ENCODE measurements at places on chromosomes 11 and 22.

- DNase-seq: no peak
Measured at GRCh38 chr11:16002942-16003341, 353.4 kb downstream of the SOX6 start.

DNA sequence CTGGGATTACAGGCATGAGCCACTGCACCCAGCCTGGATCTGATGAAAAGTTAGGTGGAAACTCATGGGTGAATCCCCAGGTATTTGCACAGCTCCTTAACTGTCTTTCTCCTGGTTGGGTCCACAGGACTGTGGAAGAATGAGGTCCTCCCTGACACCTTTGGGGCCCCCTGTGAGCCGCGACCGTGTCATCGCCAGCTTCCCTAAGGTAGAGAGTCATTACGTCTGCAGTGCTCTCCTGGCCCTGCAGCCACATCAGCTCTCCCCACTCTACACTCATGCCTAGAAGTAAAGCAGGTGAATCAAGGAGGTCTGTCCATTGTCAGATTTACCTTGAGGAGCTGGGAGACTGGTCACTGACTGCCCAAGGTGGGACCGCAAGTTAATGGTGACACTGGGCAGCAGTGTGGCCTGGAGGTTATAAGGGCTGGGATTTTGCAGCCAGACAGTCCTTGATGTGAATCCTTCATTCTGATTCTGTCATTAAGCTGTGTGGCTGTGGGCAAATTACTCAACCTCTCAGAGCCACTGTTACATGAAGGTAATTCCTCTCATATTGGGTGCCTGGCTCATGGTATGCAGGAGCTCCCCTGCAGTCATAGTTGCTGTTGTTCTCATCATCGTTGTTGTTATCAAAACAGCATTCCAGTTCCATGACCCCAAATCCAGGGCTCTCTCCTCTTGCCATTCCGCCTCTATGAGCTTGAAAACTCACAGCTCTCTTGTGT, 1.4 kb downstream of the RAB36 start:
- no peak for DNase-seq

DNA sequence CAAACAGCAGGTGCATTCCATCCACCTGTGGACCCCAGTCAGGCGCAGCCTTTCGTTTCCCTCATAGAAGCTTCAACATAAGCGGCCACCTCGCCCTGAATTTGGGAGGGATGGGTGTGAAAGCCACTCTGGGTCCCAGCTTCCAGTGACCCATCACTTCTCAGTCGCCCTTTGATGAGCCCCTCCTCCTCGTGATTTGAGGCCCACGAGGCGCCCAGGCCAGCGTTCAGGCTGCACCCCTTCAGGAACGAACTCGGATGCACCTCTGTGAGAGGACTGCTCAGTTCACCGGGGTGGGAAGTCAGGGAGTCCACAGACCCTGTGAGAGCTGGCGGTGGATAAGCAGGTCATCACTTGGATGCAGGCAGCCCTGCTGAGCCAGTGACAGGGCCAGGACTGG, 1118.2 kb downstream of the BRD1 start:
- DNase-seq: no peak

- DNase-seq: no peak
Measured at GRCh38 chr11:75767793-75768111, 826 bp upstream of the DGAT2 start.

DNA sequence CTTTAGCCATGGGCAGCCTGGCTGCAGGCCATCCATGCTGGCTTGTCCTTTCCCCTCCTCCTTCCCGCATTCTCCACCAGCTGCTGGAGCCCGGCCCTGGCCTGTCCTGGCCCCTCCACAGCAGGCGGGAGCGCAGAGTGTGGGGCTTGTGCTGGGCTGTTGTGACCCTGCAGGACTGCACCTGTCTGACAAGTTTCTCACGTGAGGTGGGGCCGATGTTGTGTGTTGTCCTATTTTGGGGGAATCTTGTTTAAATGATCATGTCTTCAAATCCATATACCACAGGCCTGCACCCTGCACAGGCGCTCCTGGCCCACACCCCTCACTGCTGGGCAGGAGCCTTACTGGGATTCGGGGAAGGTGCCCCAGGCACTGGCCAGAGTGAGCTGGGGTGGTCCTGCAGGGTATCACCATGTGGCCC, 30.4 kb downstream of the TBC1D22A start:
- DNase-seq: no peak

GRCh38 chr11:66314561-66315497, 2.0 kb downstream of the CD248 start:
- no peak for DNase-seq

- DNase-seq: no peak
Measured at GRCh38 chr11:9853929-9854552, 190.2 kb downstream of the SWAP70 start.

DNA sequence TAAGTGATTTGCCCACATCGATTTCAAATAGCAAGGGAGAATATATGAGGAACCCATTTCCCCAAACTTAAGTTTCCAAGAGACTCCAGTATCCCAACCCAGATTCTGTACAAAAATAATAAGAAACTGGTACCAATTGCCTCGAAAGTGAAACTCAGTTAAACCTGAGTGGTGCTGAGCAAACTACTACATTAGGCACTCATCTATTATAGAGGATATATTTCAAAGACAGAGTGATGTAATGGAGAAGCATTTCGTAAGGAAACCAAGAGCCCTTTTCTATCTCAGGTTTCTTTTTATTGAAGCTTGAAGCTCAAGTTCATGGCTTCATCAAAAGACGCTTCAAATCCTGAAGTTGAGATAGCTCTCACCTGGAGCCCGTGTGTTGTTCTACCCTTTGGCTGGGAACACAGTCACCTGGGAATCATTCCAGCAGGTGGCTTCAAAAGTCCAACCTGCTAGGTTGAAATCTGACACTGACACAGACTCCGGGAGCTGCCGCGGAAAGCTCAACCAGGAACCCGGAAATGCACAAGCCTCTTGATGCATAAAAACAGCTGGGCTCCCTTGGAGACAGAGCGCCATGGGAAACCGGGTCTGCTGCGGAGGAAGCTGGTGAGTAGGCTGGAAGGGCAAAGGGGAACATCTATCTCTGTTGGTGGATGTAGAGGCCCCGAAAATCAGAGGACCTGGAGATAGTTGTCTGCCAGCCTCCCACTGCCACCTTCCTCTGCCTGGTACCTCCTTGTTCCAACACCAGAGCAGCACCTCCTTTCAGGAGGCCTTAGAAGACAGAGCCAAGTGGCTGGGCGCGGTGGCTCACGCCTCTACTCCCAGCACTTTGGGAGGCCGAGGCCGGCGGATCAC, at the start of gene C11orf52:
TSS of gene C11orf52 (plus strand) at position 524 of the 867 bp plus-strand sequence. CDS start at position 584, 60 bp downstream.
- DNase-seq: no peak

- no peak for DNase-seq
Measured at GRCh38 chr11:46265764-46266163, 11.7 kb upstream of the CREB3L1 start.

DNA sequence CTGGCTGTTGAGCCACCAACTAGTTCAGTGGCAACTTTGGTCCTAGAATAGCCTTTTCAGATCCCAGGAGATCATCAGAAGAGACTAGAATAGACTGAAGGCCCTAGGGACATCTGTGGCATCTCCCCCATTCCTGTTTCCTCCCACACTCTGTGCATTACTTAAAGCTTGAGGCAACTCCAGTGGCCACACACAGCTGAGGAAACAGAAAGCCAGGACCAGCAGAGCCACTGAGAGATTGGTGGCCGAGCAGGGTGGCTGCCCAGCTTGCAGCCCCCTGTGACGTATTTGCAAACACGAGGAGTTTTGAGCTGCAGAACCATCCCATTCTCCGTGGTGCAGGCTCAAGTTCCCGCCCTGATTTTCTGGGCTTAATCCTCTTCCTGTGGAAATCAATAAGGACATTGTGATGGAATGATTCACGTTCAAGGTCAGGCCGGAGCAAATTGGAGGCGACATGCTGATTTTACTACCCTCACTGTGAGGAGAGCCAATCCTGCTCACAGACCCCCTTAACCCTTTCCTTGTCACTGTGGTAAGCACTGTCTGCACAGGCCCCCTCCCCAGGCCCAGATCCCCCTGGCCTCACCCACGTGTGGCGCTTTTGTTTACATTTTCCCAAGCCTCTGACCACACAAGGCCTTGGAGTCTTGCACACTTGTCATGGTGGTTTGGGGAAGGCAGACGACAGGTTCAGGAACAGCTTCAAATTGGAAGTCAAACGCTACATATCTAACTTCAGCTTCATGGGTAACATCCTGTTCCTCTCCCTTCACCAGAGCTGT, 69.1 kb upstream of the MYOD1 start:
- DNase-seq: no peak

GRCh38 chr11:128232588-128232987, 354.8 kb downstream of the ETS1 start:
- no peak for DNase-seq

DNA sequence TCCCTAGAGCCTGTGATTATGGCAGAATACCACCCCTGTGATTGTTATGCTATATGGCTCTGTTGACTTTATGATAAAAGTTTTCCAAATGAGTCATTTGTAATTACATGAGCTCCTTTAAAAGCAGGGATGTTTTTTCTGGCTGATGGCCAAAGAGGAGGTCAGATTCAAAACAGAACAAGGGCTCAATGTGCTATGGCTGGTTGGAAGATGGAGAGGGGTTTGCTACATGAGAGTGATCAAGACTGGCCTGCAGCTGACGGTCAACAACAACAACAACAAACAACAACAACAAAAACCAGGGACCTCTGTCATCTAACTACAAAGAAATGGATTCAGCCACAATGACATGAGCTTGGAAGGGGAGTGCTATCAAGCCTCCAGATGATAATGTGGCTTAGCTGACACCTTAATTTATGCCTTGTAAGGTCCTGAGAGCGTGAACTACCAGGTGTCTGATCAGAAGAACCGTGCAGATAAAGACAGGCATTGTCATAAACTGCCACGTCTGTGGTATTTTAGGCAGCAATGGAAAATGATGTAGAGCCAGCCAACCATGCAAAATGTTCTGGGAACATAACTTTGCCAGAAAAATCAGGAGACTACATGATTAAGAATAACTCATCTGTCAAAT, 47.2 kb downstream of the PIWIL3 start:
- DNase-seq: no peak

GRCh38 chr22:37020192-37020479, 594 bp downstream of the MPST start:
- no peak for DNase-seq

DNA sequence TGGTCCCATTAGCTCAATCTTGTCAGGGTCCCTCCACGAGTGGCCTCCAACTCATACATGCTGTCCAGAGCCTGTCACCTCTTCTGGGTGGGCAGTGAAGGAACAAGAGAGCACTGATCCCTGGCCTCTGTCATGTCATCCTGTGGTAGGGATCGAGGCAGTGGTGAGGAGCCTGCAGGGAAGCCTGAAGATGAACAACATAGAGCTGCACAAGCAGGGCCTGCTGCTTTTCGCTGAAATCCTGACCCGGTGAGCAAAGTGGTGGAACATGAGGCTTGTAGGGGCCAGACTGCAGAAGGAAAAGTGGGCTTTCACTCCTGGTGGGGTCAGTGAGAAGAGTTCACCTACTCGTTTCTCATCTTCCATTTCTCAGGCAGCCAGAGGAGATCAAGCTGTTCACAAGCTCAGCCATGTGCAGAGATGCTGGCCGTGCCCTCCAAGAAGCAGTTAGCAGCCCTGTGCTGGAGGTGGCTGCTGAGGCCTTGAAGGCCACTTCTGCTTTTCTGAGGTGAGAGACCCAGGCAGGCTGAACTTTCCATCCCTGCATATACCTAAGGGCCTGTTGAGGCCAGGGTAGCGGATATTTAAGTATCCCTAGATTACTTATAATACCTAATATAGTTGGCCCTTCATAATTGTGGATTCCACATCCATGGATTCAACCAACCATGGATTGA, 32.9 kb downstream of the MEI1 start:
- DNase-seq: no peak

- DNase-seq: no peak
Measured at GRCh38 chr11:67415501-67416304, at the start of gene CARNS1. TSS of gene CARNS1 (plus strand) at chr11:67415678. CDS start at chr11:67416200, 522 bp downstream.

DNA sequence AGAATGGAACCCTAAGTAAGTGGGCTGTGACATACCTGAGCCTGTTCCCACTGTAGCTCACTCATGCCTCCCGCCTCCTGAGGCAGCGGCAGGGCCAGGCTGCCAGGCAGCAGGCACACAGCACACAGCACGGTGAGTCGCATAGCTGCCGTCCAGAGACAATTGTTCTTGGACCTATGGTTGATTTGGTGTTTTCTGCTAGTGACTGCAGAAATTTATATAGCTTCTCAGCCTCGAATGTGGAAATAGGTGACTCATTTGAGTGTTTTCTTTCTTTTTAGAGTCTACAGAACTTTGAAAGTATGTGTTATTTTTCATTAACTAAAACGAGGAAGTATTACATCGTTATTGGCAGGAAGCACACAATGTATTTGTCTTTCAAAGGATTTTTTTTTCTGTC, at the start of gene MMP7:
TSS of gene MMP7 (minus strand) at position 190 of the 400 bp plus-strand sequence. CDS start at position 143, 47 bp downstream.
- no peak for DNase-seq

GRCh38 chr11:117189191-117189940, 9.8 kb upstream of the TAGLN start:
- DNase-seq: no peak

- DNase-seq: no peak
Measured at GRCh38 chr11:45523760-45524159, 141.7 kb downstream of the CHST1 start.

DNA sequence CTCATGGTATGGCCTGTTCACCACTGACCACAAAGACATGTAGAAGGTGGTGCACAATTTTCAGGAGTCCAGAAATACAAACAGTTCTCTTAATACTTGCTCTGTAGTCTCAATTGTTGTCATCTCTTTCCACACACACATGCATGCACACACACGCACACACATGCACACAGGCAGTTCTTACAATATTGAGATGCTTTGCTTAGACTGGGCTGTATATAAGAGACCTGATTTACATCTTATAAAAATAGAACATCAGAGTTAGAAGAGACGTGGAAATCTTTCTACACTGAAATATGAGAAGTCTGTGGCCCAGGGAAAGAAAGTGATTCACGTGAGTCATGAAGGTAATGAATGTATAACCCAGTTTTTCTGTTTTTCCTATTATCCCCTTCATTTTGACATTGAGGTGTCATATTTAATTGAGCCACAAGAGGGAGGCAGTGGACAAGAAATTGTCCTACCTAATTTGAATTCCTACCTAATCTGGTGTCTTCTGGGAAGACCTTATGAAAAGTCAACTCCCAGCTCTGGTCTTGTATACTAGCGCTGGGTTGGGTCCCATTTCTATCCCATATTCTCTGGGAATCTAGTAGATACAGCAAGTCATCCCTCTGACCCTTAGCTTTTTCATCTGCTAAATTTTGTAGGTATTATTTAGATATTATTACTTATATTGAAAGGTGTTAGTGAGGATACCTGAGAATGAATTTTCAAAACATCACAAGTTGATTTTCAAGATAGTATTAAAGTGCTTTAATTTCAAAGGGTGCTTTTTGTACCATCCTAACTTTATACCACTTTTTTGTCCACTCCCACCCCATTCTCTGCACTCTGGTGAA, 14.9 kb upstream of the MS4A4A start:
- DNase-seq: no peak

- DNase-seq: no peak
Measured at GRCh38 chr22:37179622-37180420, 8.2 kb downstream of the C1QTNF6 start.
